ENCODE measurements at places on chromosomes 2 and 18. TPM values are rescaled to one million over a fixed set of nuclear protein-coding genes. Genes with fewer than 3 reads are reported as not detected.
A peak's percentile ranks its signal among the peaks of the same experiment; 100 is the strongest.

DNA sequence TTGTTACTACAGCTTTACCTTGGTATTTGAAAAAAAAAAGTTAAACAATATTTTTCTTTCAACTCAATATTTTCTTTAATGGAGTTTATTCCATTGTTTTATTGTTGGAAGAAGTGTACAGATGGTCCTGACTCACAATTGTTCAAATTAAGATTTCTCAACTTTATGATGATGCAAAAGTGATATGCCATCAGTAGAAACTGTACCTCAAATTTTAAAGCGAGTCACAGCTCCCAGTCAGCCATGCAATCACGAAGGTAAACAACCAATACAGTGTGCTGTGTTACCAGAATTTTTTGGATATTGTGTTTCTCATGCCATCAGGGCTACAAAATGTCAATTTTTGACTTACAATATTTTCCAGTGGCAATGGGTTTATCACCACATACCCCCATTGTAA lies 54.0 kb upstream of the COL5A2 start:
- DNase-seq, result no peak

Gene RNU2-63P
- total RNA-seq, result not detected

Gene CYS1
- 27.8 TPM for total RNA-seq

Gene IGFBP5
- total RNA-seq, result 246 TPM

Gene RNF125
- total RNA-seq, result 6.1 TPM

DNA sequence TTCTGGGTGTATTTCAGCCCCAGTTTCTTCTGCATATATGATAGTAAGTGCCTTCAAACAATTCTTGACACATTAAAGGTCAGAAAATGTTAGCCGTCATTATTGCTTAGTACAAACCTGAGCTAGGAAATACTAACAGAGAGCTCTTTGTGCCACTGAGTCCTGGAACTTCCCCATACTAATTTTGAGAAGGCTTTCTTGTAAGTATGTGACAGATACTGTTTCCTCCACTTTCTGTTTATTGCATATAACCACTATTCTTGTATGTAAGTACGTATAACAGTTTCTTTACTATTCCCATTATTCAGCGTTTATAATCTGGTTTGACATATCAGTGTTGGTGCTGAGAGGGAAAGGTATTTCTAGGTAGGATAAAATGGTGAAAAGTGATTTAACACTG lies 9.8 kb downstream of the PPP1CB start:
- DNase-seq, result no peak

DNA sequence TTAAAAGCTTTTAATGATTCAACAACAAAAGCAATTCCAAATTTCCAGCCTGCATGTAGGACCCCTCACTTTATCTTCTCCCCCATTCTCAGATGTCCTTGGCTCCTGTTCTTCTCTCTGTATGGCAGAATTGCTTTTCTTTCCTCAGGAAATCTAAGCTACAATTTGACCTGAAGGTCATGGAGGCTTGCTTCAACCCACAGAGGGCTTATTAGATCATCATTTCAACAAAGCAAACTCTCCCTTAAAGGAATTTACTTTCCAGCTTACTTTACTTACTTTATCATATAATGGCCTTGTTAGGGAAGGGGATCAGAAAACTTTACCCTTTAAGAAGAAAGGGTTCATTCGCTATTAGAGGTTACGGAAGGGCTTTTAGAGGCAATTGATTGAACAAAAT lies 211.5 kb downstream of the RAD51AP2 start:
- no peak for DNase-seq

Gene ZSWIM2
- not detected for total RNA-seq

DNA sequence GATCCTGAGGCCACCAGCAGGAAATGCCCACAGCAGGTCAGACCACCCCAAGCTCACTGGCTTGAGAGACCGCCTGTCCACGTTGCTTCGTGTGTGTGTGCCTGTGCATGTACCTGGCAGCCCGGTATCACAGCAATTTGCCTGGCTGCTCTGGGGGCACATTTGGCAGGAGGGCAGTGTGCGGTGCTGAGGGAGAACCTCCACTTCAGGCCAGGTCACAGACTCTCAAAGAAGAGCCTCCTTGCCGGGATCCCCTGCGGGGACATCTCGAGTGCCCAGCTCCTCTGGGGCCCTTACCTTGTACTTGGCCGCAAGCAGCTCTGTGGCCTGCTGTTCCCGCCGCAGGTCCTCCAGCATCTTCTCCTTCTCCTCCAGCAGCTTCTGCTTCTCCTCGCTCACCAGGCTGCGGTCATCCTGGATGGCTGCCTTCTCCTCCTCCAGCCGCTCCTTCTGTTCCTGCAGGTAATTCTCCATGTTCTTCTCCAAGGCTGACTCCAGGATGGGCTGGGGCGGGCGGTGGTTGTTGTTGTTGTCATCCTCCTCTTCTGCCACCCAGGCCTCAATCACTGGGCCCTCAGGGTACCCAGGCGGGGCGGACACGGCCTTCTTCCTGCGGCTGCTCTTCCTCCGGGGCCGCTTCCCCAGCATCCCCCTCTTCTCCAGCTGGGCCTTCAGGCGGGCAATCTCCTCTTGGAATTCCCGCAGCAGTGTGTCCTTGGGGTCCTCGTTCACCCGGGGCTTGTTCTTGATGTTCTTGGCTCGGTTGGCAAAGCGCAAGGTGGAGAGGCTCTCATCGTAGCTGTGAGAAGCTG lies 2.0 kb downstream of the KIF3C start:
- DNase-seq, result no peak

- DNase-seq, result no peak
Measured at GRCh38 chr18:6613581-6613980, 115.9 kb upstream of the ARHGAP28 start.

- no peak for DNase-seq
Measured at GRCh38 chr2:172998547-172999272, 76.9 kb upstream of the MAP3K20 start.

- DNase-seq, result no peak
Measured at GRCh38 chr2:70160545-70160944, 30.3 kb downstream of the C2orf42 start.

GRCh38 chr2:204691911-204692510 lies 146.7 kb downstream of the PARD3B start:
- peak; percentile 73 for DNase-seq

- DNase-seq, result peak; percentile 80
Measured at GRCh38 chr2:237886685-237887481, 27.5 kb downstream of the RAMP1 start.

GRCh38 chr18:76874642-76875389 lies 52.5 kb downstream of the ZNF236 start:
- no peak for DNase-seq

- DNase-seq, result no peak
Measured at GRCh38 chr2:145751629-145752028, 1231.7 kb upstream of the ZEB2 start.

DNA sequence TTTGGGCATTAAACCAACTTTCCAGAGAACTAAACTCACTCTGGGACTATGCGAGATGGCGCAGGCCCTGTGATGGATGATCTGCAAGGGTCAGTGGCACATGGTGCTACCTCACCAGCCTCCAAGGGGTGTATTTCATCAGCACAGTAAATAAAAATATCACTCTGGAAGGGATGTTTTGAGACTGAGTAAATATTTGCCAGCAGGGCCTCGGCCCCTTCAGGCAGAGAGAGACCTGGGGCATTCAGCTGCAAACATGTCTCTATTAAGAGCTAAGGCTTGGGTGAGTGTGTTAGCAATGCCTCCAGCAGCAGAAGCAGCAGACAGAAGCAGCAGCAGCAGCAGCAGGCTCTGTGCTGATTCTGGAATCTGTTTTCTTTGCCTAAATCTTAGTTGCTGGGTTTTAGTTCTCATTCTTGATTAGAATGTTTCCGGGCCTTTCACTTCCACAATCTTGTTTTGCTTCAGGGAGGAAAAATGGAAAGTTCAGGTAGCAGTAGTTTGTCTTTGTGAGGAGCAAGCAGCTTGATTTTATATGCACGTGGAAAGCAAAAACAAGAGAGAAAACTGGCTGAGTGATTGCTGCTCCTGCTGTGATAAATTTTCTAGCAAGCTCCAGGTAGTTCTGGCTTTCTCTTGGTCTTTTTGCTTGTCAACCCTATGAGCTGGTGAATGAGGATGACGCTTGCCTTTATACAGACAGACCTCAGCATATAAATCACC lies 18.6 kb downstream of the ADCYAP1 start:
- no peak for DNase-seq

Gene TMEFF2
- total RNA-seq, result 12.8 TPM

DNA sequence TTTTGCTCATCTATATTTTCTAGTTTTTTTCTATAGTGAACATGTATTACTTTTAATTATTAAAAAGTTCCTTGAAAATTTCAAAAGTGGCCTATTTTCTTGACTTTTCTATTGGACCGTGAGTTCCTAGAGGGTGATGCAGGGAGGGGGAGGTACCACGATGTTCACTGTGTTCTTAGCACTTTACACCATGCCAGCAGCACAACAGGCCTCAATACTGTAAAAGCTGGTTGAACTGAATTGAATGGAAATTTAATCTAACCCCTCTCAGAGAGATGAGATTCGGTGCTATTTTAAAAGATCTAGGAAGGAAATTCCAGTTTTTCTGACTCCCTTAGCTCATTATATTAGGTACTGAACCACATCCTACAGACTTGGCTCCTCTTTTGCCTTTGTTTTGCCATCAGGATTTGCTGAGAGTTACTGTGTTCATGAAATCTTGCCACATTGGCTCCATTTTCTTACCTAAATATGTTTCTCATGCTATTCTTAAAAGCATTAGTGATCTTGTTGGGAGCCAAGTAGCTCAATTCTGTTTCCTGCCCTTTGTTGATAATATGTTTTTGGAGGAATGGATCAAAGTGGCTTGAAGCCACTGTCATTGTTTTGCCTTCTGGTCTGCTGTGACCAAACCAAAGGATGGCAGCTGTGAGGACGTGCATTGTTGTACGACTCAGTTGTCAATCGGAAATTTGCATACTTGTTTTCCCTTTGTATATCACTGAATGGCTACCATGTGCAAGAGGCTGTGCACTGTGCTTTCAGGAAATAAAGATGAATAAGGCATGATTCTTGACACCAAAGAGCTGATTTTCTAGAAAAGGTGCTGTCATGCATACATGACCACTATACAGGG lies 25.3 kb downstream of the MYO1B start:
- no peak for DNase-seq

Gene CCDC141
- 90.3 TPM for total RNA-seq

DNA sequence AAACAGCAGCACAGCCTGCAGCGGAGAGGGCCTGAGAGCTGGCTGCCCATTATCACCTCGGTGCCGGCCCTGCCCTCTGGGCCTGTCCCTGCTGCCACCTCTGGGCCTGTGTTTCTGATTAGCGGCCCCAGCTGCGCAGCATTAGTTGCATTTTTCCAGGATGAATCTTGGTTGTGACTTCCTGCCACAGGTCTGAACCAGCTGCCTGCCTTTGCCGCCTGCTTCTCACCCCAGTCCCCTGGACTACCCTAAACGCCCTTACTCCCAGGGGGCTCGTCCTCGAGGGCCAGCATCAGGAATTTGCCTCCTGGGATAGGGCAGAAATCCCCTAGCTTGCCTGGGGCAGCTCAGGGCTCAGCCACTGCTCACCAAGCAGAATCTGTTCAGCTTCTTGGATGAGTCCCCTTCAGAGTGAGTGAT lies 342.8 kb downstream of the DYSF start:
- no peak for DNase-seq

GRCh38 chr2:67923696-67924095 lies 139.1 kb downstream of the C1D start:
- DNase-seq, result no peak

Gene ASB3
- total RNA-seq, result 18.7 TPM

GRCh38 chr2:103809941-103810441 lies 1043.9 kb upstream of the POU3F3 start:
- DNase-seq, result no peak

Gene GCG
- 0.17 TPM for total RNA-seq

GRCh38 chr2:24833821-24834732 lies 40.9 kb downstream of the CENPO start:
- no peak for DNase-seq

DNA sequence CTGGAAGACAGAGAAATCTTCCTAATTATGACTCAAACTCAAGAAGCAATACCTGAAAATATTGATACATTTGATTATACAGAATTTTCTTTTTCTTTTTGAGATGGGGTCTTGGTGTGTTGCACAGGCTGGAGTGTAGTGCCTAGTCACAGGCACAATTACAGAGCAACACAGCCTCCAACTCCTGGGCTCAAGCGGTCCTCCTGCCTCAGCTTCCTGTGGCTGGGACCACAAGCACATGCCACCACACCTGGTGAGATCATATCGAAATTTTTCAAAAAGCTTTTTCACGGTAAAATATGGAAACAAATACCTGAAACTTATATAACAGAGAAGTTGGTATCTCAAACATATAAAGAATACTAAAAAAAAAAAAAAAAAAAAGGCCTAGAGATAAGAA lies 27.9 kb downstream of the TGFBRAP1 start:
- DNase-seq, result no peak

- DNase-seq, result peak; percentile 32
Measured at GRCh38 chr2:147910990-147911473, 66.2 kb downstream of the ACVR2A start.

DNA sequence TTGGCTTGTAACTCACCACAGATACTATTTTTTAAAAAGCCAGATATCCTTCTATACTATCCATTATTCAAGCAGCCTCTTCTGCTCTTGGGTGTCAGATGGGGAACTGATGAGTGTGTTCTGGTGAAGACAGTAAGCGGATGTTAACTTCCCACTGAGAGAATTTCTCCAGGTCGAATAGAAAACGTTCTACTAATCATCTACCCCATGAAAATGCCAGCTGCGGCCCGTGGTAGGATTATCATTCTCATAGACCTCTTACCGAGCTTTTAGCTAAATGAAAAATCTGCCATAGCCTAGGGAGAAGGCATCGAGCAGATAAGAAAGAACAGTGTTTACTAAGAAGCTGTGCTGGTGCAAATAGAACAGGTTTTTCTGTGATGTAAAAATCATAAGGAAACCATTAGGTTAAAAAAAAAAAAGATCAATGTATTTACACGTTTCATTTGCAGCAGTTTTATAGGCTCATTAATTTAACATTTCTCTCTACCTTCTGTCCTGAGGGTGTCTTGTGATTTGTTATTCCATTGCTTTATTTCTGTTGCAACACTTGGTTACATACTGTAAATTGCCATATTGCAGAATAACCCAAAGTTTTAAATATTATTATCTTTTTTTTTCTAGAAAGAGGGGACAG lies 1521.5 kb upstream of the ZEB2 start:
- no peak for DNase-seq

Gene E2F6
- 9.0 TPM for total RNA-seq

Gene CIB4
- not detected for total RNA-seq

GRCh38 chr2:227428731-227429285 lies 41.1 kb upstream of the SCYGR1 start:
- DNase-seq, result no peak

DNA sequence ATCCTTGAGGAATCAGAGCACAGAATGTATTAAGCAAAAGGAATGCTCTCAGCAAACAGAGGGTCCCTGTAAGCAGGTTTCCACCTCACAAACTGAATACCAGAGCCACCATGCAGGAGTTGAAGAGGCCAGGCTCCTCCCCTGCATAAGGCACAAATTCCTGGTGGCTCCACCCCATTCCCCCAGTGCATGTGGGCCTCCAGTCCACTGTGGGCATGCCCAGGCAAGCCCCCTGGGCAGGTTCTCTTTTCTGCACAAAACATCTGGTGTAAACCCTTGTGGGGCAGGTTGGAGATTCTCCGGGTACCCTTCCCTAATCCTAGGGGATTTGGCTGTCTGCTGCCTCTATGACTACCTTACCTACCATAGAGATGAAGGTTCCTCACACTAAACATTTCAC lies 166.5 kb downstream of the PTPRM start:
- DNase-seq, result no peak

Gene OSR1
- total RNA-seq, result 4.9 TPM
